ENCODE measurements at places on chromosomes 3 and 15.

- no peaks in the 10 kb centered on the region for H3K27me3 ChIP-seq
- no peaks in the 10 kb centered on the region for H3K36me3 ChIP-seq
- peak; percentile 68 for DNase-seq
- peak overlapping the region; percentile 77 for H3K4me3 ChIP-seq
- H3K4me1 ChIP-seq = peaks cover 17% of the 10 kb centered on the region
- peak overlapping the region; percentile 80 for H3K27ac ChIP-seq
Observed at GRCh38 chr15:63599401-63600000, 2.3 kb downstream of the FBXL22 start.

GRCh38 chr3:181872887-181873286, 161.2 kb downstream of the SOX2 start:
- H3K27me3 ChIP-seq = no peaks in the 10 kb centered on the region
- H3K27ac ChIP-seq = no peak overlapping the region
- no peak overlapping the region for H3K4me3 ChIP-seq
- H3K36me3 ChIP-seq = no peaks in the 10 kb centered on the region
- no peak for DNase-seq

- no peaks in the 10 kb centered on the region for H3K36me3 ChIP-seq
- no peaks in the 10 kb centered on the region for H3K4me1 ChIP-seq
- H3K4me3 ChIP-seq = no peak overlapping the region
Observed at GRCh38 chr3:11735638-11736037, 91.9 kb upstream of the VGLL4 start.

GRCh38 chr15:58684751-58685150, 64.8 kb downstream of the ADAM10 start:
- no peaks in the 10 kb centered on the region for H3K4me1 ChIP-seq
- H3K36me3 ChIP-seq = no peaks in the 10 kb centered on the region
- DNase-seq = no peak

Data from A673 (cell line).